HepG2 (cell line): ENCODE measurements at places on chromosomes 1 and 21. TPM values are rescaled to one million over a fixed set of nuclear protein-coding genes. Genes with fewer than 3 reads are reported as not detected.

Gene INAVA
- total RNA-seq, result 11.7 and 13.5 TPM in 2 replicates

Gene CCNL2
- 19.6 and 105 TPM in 2 replicates for total RNA-seq

Gene PGLYRP3
- total RNA-seq, result not detected in 2 replicates

Gene SFN
- 5.6 and 6.8 TPM in 2 replicates for total RNA-seq

Gene OPN3
- 17.2 and 17.4 TPM in 2 replicates for total RNA-seq

Gene FCN3
- total RNA-seq, result not detected in 2 replicates

Gene UAP1
- total RNA-seq, result 117 and 162 TPM in 2 replicates
